ENCODE measurements at places on chromosomes 16 and 17.

DNA sequence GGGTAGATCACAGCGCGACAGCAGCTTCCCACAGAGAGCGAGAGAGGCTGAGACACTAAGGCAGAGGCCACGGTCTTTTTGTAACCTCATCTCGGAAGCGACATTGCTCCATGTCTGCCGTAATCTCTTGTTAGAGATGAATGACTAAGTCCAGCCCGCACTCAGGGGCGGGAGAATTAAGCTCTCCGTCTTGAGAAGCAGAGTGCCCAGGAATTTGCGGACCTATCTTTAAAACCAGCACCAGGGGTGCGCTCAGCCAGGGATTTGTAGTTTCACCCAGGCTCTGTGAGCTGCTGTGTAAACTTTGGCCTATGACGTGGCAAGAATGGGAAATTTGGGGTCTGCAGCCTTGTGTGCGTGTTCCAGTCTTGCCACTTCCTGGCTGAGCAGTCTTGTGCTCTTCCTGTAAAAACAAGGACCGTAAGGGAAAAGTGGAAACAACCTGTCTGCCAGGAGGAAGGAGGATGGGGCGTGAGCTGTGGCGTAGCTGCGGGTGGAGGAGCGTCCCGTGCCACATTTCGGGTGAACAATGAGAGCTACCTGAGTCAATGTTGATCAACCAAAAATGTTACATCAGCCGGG, 16.0 kb upstream of the JPH3 start:
- DNase-seq = no peak

DNA sequence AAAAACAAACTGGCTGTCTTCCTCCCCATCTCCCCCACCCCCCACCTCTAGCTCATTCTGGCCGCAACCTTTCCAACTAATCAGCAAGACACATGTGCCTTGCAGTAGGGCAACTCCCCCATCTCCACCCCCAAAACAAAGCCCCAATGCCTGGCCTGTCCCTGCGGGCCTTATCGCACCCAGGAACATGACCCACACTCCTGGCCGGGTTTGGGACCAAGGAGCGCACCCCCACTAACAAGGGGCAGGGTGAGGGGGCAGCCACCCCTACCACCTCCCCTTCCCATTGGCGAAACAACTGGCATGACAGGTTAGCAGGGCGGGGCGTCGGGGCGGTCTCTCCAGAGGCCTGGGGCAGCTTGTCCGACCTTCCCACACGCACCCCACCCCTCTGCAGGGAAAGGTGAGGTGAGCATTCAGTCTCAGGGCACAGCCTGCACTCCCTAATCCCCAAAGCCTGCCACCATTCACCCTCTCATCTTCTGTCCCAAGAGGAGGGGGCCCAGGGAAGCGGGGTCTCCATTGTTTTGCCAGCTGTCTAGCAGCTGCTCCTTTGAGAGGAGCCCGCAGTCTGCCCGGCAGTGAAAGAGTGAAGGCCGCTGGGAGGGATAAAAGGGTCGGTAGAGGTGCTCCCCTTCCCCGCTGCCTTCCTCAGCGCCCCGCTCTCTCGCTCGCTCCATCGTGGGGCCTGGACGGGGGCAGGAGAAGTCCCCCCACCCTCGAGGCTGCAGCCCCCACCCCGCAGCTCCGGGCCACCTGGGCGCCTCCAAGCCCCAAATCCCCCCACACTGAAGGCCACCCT, 765 bp downstream of the MYO18A start:
- no peak for DNase-seq

GRCh38 chr17:2174468-2175293, 119.8 kb downstream of the HIC1 start:
- DNase-seq = peak; percentile 92

DNA sequence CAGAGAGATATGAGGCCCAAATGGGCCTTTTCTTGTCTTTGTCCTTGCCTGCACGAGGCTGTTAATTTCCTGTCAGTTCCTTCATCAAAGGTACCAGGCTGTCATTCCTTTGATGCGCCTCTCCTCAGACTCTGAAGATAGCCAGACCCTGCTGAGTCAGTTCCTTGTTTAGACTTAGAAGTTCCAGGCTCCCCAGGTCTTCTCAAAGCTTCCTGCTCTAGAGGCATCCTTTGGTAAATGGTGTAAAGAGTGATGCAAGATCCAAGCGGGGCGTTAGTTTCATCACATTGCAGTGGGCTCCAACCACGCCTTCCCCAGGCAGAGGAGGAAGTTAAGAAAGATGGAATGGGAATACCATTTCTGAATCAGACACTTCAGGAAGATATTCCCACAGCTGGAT, 4.0 kb upstream of the CDH11 start:
- no peak for DNase-seq

Data from AG09319 (cell line).